ENCODE measurements at places on chromosomes 12 and 14.
A peak's percentile ranks its signal among the peaks of the same experiment; 100 is the strongest.

GRCh38 chr14:101111620-101112290 is 208.2 kb upstream of the RTL1 start:
- DNase-seq: no peak

DNA sequence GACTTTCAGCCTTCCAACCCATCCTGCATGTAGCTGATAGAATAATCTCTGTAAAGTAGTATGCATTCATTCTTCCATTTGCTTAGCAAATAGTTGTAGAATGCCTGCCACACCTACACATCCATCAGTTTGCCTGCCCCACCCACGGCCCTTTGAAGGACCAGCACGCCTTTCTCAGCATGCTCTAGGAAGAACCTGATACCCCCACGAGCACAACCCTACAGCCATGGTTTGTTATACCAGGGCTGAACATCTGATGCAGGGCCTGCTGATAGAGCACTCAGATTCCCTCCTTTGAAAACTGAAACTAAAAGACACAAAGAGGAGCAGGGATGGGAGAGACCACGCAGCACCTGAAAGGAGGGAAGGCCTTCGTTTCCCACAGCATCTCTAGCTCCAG is 205.1 kb downstream of the ANO2 start:
- DNase-seq: no peak

DNA sequence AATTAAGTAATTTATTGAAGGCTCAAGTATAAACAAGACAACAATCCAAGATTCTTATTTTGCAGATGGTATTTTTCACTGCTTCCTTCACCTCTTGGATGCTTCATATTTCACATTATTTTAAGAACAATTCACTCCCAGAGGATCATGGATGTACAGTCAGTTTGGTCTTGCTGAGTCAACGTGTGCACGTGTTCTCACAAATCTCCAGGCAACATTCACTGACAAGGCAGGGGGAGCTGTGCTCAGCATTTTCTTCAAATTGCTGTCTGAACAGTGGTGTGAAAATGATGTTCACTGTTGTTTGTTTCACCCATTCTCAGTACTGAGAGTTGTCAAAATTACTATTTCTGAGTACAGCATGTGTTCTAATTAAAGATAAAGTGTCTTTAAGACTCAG is 118.3 kb upstream of the SLC38A4 start:
- no peak for DNase-seq

DNA sequence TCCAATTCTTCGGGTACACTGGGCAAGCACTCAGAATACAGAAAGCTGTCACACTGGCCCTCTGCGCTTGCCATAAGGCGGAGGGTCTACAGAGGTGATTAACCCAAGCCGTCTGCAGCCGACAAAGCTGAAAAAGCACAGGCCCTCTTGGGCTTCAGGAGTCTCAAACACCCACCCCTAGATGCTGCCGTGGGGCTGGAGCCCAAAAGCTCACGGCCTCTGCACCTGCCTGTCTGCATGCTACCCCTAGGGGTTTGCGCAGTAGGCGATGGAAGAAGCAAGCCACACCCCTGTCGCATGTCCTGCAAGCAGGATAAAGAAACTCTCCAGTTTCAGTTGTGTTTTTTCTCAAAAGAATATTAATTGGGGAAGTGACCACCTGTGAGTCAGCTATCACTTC is 118.8 kb upstream of the PLEKHA5 start:
- DNase-seq: no peak

- DNase-seq: no peak
Measured at GRCh38 chr12:113634982-113635381, 163.3 kb upstream of the LHX5 start.

DNA sequence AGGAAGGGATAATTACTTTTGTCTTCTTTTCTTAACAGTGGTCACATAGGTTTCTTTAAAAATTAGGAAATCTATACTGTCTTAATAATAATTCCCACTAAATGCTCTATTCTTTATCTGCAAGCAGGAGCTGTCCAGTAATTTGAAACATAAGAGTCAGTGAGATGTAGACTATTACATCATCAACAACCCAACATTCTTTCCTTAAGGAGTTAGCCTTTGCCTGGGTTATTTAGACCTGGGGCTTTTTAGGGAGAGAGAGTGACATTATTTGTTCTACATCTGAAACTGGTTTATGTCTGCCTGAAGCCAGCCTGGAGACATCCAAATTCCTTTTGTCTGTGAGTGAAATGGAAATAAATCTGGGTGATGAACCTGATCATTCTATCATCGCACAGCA is 294.4 kb downstream of the TMTC2 start:
- no peak for DNase-seq

DNA sequence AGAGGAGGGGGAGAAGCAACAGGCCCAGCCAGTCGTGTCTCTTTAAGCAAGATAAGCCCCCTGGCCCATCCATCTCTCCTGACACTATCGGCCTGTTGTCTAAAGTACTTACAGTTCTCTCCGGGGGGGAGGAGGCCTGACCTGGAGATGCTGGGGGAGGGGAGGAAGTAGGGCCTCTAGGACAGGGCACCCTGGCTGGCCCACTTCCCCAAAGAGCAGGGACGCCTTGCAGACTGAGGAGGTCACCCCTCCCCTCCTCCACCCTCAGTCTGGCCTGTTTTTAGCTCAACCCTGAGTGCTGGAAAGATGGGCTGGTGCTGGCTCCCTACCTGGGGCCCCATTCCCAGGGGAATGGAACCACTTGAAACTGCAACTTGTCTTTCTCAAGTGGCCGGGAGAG is 70.3 kb downstream of the TBX5 start:
- no peak for DNase-seq

GRCh38 chr12:125068391-125068790 is 3.2 kb downstream of the AACS start:
- no peak for DNase-seq

GRCh38 chr12:632102-632696 is 31.0 kb downstream of the NINJ2 start:
- no peak for DNase-seq

DNA sequence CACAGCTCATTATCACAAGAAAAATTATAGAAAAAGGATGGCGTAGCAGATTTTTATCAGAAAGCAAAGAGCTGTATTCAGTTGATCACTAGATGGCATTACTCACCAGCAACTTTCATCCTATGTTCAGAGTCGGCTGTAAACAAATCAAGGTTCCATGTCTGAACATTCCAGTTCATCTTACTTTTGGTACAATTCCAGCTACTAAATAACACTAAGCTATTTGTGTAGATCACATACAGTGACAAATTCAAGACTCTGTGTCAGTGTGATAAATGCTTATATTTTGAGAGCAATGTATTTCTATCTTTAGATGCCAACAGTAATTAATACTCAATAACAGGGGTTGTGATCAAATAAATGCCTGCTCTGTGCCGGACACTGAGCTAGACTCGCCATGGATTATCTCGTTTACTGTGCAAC is 30.1 kb downstream of the NRDE2 start:
- no peak for DNase-seq

GRCh38 chr12:2034633-2035430 is 18.0 kb upstream of the CACNA1C start:
- peak; percentile 58 for DNase-seq

- DNase-seq: peak; percentile 41
Measured at GRCh38 chr14:72904840-72905561, 11.1 kb upstream of the DPF3 start.

GRCh38 chr12:47282206-47282605 is 202.4 kb upstream of the AMIGO2 start:
- DNase-seq: no peak

GRCh38 chr12:32124637-32125036 is 18.0 kb downstream of the BICD1 start:
- DNase-seq: no peak

DNA sequence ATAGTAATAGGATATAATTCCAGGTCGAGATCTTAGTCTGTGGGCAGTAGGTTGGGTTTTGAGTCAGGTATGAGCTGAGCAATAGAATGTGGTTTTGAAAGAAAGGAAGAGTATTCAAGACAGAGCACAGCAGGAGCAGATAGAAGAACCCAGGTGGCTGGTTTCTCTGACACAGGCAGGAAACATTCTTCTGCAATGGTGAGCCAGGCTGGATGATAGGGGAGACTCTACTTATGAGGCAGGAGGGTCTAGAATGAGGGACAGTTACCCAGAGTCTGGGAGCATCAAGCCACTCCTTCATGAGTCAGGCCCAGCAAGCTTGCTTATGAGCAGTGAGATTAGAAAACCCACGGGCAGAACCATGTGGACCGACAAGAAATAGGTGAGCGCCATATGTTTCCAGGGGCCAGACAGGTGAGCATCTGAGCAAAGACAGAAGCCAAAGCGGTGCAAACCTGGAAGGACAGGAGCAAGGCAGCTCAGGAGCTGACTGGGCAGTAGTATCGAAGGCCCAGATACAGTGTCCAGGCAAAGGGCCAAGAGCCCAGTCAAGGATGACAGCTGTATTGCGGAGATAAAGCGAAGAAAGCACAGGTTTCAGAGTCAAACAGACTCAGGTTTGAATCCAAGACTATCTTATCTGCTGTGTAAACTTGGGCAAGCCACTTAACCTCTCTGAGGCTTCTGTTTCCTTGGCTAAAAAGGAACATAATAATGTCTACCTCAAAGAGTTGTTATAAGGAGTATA is 22.5 kb upstream of the PCNX1 start:
- DNase-seq: no peak

GRCh38 chr12:22856178-22856577 is 231.2 kb downstream of the ETNK1 start:
- no peak for DNase-seq

- no peak for DNase-seq
Measured at GRCh38 chr14:99393059-99393655, 87.5 kb downstream of the SETD3 start.

GRCh38 chr12:56530390-56531055 is 8.9 kb downstream of the RBMS2 start:
- no peak for DNase-seq

GRCh38 chr14:104715871-104716270 is 8.2 kb upstream of the ADSS1 start:
- DNase-seq: no peak

GRCh38 chr12:59452746-59453145 is 143.1 kb upstream of the SLC16A7 start:
- DNase-seq: no peak

- DNase-seq: no peak
Measured at GRCh38 chr12:13004361-13004760, 4.3 kb upstream of the HEBP1 start.

DNA sequence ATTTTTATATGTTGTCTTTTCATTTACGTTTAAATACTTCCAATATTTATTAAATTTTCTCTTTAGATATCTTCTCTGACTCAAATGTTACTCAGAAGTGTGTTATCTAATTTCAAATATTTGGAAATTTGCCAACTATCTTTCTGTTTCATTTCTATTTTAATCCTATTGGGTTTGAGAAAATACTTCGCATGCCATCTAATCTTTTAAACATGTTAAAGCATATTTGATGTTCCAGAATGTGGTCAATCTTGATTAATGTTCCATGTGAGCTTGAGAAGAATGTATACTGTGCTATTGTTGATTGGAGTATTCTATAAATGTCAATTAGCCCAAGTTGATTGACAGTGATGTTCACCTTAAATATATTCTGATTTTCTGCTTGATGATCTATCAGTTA is 11.9 kb upstream of the DCN start:
- DNase-seq: no peak

GRCh38 chr14:95833429-95833828 is 43.2 kb upstream of the TUNAR start:
- DNase-seq: no peak

DNA sequence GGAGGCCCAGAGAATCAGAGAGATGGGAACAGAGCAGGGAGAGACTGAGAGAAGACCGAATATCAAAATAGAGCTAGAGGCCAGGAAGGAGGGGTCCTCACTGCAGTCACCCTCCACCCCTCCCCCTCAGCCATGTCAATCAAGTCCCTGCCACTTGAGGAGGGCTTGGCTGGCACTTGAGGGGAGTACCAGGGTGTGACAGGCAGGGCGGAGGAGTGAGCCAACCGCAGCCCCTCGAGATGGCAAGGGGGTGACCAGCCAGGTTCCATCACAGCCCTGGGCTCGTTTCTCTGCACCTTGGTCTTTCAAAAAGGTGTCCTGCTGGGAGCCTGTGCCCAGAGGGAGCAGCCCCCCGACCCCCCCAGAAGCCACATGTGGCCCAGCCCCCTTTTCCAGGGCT is 4.2 kb downstream of the AQP5 start:
- DNase-seq: no peak

- DNase-seq: no peak
Measured at GRCh38 chr14:24928386-24928900, 121.5 kb downstream of the STXBP6 start.
